ENCODE measurements at places on chromosomes 6 and 20.
A peak's percentile ranks its signal among the peaks of the same experiment; 100 is the strongest.

GRCh38 chr6:81767163-81767891 is 14.8 kb upstream of the TENT5A start:
- H3K36me3 ChIP-seq, result no peaks in the 10 kb centered on the region
- DNase-seq, result no peak
- H3K27ac ChIP-seq, result no peak overlapping the region
- H3K4me3 ChIP-seq, result no peak overlapping the region
- H3K27me3 ChIP-seq, result peaks cover 2% of the 10 kb centered on the region

DNA sequence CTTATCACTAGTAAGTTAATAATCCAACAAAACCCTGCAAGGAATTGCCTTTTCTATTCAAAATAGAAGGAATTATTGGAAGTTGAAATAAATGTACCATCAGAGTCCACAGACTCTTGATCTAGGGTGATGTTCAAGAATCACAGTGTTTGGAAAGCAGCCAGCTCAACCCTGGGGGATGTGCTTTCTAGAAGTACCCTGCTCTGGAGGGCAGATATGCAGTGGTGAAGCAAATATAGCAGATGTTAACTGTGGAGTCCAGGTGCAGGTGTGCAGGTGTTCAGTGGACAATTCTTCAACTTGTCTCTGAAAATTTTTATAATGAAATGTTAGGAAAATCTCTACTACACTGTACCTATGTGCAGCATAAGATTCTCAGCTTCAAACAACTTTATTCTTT is 9.1 kb upstream of the INSM1 start:
- peaks cover 7% of the 10 kb centered on the region for H3K4me1 ChIP-seq
- DNase-seq, result no peak
- no peak overlapping the region for H3K27ac ChIP-seq
- no peak overlapping the region for H3K4me3 ChIP-seq
- H3K27me3 ChIP-seq, result peaks cover 39% of the 10 kb centered on the region
- no peaks in the 10 kb centered on the region for H3K36me3 ChIP-seq

- no peak for DNase-seq
- no peak overlapping the region for H3K27ac ChIP-seq
- H3K27me3 ChIP-seq, result no peaks in the 10 kb centered on the region
- H3K4me1 ChIP-seq, result no peaks in the 10 kb centered on the region
- no peak overlapping the region for H3K4me3 ChIP-seq
- H3K36me3 ChIP-seq, result no peaks in the 10 kb centered on the region
Measured at GRCh38 chr20:12788632-12789299, 220.0 kb upstream of the SPTLC3 start.

GRCh38 chr20:63114693-63115311 is 101.1 kb downstream of the YTHDF1 start:
- no peaks in the 10 kb centered on the region for H3K4me1 ChIP-seq
- H3K27me3 ChIP-seq, result peaks cover 8% of the 10 kb centered on the region
- H3K4me3 ChIP-seq, result no peak overlapping the region
- DNase-seq, result no peak
- H3K36me3 ChIP-seq, result no peaks in the 10 kb centered on the region

DNA sequence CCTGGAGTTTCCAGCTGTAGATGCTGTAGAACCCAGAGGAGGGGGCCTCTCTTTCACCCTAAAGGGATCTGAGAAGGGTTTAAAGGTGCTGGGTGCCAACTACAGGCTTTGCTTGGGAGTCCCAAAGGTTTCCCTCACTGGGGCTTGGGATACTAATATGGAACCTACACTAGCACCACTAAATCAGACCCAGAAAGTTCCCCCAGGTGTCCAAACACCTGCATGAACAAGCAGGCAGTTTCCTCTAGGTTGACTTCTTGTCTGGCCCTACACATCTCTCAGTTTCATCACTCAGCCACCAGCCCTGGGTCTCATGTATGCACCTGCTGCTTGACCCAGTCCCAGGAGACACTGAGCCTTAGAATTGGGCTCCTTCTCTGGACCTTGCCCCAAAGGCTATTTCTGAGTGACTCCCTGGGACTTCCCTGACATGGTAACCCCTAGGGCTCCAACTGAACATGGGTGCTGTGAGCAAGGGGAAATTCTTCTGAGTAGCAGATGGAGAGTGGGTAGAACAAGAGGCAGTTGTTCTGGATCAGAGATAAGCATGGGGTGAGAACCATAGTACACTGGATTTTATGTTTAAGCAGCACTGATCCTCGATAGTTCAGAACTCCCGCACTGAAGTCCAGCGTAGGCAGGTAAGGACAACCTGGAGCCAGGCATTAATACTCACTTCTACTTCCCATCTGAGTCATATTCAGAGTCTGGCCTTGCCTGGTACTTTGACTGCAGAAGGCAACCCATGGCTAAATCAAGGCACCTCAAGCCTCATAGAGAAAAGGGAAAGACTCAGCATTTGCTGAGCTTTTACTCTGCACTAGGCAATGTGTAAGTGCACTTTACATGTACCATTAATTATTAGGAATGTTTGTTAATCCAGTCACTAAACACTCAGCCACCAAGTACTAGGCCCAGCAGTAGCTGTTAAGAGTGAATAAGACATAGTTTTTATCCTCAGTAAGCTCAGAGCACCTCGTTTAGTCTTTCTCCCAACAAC is 16.8 kb downstream of the BCL2L1 start:
- peaks cover 69% of the 10 kb centered on the region for H3K36me3 ChIP-seq
- H3K4me1 ChIP-seq, result peaks cover 66% of the 10 kb centered on the region
- H3K4me3 ChIP-seq, result no peak overlapping the region
- H3K27ac ChIP-seq, result peak overlapping the region; percentile 60
- no peaks in the 10 kb centered on the region for H3K27me3 ChIP-seq
